Memory B cell (primary cell): ENCODE measurements at places on chromosomes 7 and 10.

DNA sequence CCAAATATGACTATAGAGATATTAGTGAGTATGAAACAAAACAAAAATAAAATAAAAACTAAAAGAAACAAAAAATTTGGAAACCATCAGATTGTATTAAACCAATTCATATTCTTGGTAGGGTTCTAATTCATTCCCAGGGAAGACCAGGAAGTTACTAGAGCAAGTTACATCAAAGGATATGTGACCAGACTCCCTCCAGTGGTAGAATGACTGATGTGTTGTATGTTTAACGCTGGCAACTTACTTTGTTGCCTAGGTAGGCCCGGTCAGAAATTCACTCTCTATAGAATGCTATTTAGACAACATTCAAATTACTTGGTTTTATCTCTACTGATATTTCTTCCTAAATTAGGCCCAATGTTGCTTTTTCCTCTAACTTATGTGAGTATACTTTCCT, 5.2 kb downstream of the PHYHIPL start:
- H3K27ac ChIP-seq = no peak overlapping the region
- no peak overlapping the region for H3K4me3 ChIP-seq
- no peaks in the 10 kb centered on the region for H3K4me1 ChIP-seq
- peaks cover 2% of the 10 kb centered on the region for H3K36me3 ChIP-seq
- DNase-seq = no peak
- H3K27me3 ChIP-seq = peaks cover 5% of the 10 kb centered on the region

DNA sequence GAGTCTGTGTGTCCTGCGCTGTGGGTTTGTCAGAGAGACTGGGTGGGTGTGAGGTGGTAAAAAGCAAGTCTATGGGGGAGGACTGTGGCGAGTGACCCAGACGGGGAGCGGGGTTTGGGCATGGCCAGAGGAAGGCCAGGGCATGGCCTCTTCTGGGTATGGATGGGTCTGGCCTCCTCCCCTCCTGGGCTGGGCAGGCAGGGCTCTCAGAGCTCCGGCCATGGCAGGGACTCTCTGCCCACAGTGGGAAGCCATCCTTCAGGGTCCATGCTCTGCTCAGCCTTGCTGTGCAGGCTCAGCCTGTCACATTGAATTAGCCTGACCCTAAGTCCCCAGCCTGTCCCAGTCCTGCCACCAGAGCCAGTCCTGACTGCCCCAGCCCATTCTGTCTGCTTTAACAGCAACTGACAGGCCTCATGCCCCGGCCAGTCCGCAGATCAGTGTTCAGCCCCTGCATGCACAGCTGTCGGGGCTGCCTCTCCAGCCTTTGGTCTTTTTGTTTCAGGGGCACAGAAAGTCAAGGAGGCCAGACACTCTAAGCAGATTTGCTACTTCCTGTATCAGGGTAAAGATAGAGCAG, 7.9 kb downstream of the ANTXRL start:
- H3K36me3 ChIP-seq = no peaks in the 10 kb centered on the region
- H3K4me3 ChIP-seq = no peak overlapping the region
- H3K4me1 ChIP-seq = peaks cover 22% of the 10 kb centered on the region
- DNase-seq = no peak

DNA sequence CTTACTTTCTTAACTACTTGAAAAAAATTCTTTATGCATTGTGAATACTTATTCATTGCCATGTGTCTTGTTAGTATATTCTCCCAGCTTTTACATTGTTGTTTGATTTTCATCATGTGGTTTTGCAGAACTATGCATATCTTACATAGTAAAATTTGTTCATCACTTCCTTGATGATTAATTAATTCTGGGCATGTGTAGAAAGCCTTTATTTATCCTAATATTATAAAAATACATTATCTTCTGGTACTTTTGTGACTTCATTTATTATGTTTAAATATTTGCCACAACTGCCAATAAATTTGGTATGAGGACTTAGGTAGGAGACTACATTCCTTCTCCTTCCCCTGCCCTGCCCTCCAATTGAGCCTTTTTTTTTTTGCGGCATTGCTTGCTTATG, 166.0 kb upstream of the ZNF32 start:
- H3K27ac ChIP-seq = no peak overlapping the region
- no peaks in the 10 kb centered on the region for H3K27me3 ChIP-seq
- DNase-seq = no peak
- peaks cover 11% of the 10 kb centered on the region for H3K4me1 ChIP-seq

DNA sequence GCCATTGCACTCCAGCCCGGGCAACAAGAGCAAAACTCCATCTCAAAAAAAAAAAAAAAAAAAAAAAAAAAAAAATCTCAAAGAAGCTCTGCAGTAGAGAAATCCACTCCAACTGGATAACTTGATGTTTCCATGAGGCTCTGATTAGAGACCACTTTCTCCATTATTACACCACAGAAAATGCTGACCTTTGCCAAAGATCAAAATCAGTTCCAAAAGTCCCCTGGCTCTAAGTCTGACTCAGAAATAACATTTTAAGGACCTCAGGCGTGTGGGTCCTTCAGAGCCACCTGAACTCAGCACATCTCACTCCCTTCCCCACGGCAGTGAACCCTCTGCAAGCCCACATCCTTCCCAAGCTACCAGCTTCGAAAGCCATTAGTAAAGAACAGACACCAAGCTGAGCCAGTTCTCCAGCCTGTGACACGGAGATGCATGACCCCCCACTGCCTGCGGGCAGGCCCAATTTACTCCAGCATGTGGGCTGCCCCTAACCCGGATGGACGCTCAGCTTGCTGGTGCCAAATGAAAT, 13.8 kb upstream of the TMEM120A start:
- no peaks in the 10 kb centered on the region for H3K27me3 ChIP-seq
- no peak for DNase-seq
- H3K27ac ChIP-seq = peak overlapping the region; percentile 64

- no peak overlapping the region for H3K4me3 ChIP-seq
- no peak overlapping the region for H3K27ac ChIP-seq
- peaks cover 9% of the 10 kb centered on the region for H3K27me3 ChIP-seq
- DNase-seq = no peak
- H3K36me3 ChIP-seq = no peaks in the 10 kb centered on the region
These were observed 14.0 kb upstream of the CELF2 start for GRCh38 chr10:11003679-11004078.

GRCh38 chr7:158979635-158980351, 123.4 kb downstream of the DYNC2I1 start:
- H3K4me1 ChIP-seq = peaks cover 11% of the 10 kb centered on the region
- no peaks in the 10 kb centered on the region for H3K27me3 ChIP-seq
- no peak overlapping the region for H3K4me3 ChIP-seq
- H3K27ac ChIP-seq = no peak overlapping the region
- no peak for DNase-seq

DNA sequence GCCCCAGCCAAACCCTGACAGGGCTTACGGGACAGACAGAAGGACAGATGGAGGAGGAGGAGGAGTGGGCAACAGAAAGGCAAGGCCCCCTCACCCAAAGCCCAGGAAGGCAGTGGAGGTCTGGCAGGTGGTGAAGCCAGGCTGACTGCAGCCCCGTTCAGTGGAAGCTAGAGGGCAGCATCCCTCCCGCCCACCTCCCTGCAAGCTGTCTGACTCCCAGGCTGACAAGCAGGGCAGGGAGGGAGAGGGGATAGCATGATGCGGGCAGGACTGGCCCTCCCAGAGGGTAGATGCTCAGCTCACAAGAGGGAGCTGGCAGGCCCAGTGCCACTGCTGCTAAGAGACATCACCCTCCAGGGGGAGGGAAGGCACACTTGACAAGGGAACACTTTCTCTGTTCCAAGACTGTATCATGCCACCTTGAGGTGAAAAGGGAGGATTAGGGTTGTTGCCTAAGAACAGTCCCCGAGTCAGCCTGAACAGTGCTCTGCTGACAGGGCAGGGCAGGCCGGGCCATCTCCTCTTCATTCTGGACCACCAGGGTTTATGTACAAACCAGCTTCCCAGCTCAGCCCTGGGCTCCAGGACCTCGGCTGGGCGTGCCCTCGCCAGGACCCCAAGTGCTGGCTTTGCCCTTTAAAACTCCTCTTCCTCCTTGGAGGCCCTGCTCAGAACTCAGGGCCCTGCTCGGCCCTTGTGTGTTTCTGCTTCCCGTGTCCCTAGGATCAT, 61.8 kb downstream of the RASGEF1A start:
- H3K27me3 ChIP-seq = no peaks in the 10 kb centered on the region
- no peaks in the 10 kb centered on the region for H3K36me3 ChIP-seq
- DNase-seq = peak; percentile 46
- no peak overlapping the region for H3K4me3 ChIP-seq

DNA sequence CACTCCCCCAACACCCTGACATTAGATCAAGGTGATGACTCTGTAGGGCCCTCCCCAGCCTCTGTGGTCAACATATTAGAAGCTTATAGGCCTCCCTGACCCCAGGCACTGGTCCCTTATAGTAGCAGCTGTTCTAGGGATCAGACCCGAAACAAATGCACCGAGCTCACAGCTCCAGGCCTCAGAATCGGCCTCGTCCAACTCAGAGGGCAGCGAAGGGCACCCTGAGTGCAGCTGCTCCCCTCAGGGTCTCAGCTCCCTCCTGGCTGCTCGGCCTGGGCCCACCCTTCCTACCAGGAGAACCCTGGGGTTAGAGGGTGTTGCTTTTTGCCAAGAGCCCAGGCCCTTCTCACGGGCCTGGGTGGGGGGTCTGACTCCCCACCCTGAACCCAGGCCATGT, 5.0 kb downstream of the ECHS1 start:
- H3K4me3 ChIP-seq = no peak overlapping the region
- H3K4me1 ChIP-seq = peaks cover 5% of the 10 kb centered on the region
- H3K36me3 ChIP-seq = peaks cover 7% of the 10 kb centered on the region
- no peaks in the 10 kb centered on the region for H3K27me3 ChIP-seq
- H3K27ac ChIP-seq = no peak overlapping the region
